ENCODE measurements at places on chromosomes 12 and 14. TPM values are rescaled to one million over a fixed set of nuclear protein-coding genes. Genes with fewer than 3 reads are reported as not detected.

DNA sequence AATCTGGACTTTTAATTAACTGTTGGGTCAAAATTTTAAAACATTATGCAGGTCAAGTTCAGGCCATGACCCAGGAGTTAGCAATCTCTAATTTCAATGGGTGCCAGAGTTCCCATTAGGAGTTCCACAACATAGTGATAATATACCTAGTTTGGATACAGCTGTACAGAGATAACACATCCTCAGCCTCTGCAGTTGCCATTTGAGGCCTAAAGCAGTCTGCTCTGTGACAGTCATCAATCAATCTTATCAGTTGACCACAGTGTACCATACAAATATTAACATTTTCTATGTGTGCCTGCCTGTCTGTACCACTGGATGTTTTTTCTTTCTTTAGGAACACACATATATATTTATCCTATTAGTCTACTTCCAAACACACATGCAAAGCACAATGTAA, 54.0 kb upstream of the BBS10 start:
- no peak overlapping the region for H3K4me3 ChIP-seq
- H3K36me3 ChIP-seq, result peaks cover 23% of the 10 kb centered on the region
- H3K4me1 ChIP-seq, result no peaks in the 10 kb centered on the region
- no peaks in the 10 kb centered on the region for H3K27me3 ChIP-seq
- no peak for DNase-seq

- no peak for DNase-seq
- peaks cover 2% of the 10 kb centered on the region for H3K4me1 ChIP-seq
- H3K27ac ChIP-seq, result peak overlapping the region; percentile 32
- no peaks in the 10 kb centered on the region for H3K36me3 ChIP-seq
Measured at GRCh38 chr14:75604979-75605851, 26.8 kb downstream of the FLVCR2 start.

The VCPKMT gene
- polyA plus RNA-seq, result 48.3 TPM

The RDH12 gene
- 3.4 TPM for polyA plus RNA-seq

Data from thymus (tissue), 14 donors.